ENCODE measurements at places on chromosomes 7 and 10. TPM values are rescaled to one million over a fixed set of nuclear protein-coding genes. Genes with fewer than 3 reads are reported as not detected.

POU6F2 gene
- not detected for total RNA-seq

AGAP4 gene
- 16.7 TPM for total RNA-seq

GJC3 gene
- 0.18 TPM for total RNA-seq

UCN3 gene
- total RNA-seq: not detected

TSPAN13 gene
- total RNA-seq: 0.96 TPM

CH25H gene
- not detected for total RNA-seq

ACTL6B gene
- total RNA-seq: not detected

- H3K4me3 ChIP-seq: no peak overlapping the region
- H3K27me3 ChIP-seq: peaks cover 22% of the 10 kb centered on the region
- no peaks in the 10 kb centered on the region for H3K36me3 ChIP-seq
- peaks cover 7% of the 10 kb centered on the region for H3K4me1 ChIP-seq
- DNase-seq: no peak
These were observed 63.4 kb downstream of the KIAA1549 start for GRCh38 chr7:138917771-138918170.

GRCh38 chr7:53398566-53398965 lies 363.1 kb downstream of the POM121L12 start:
- DNase-seq: no peak
- no peak overlapping the region for H3K27ac ChIP-seq
- no peaks in the 10 kb centered on the region for H3K27me3 ChIP-seq
- H3K4me1 ChIP-seq: no peaks in the 10 kb centered on the region
- no peak overlapping the region for H3K4me3 ChIP-seq
- no peaks in the 10 kb centered on the region for H3K36me3 ChIP-seq

DNA sequence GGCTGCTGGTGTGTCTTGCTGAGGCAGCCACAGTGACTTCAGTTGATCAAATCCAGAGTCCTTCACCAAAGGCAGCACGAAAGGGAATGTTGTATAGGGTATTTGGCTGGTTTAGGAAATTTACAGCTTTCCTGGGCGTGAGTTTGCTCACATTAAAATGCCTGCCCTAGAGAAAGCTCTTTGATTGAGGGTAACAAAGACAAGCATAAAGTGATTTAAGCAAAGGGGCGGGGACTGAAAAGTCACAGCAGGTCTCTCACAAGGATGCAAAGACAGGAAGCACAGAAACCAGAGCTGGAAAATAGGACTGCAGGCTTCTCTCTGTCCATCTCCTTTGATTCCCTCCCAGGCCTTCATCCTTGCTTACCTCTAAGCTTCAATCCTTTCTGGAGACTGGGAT lies 139.2 kb downstream of the ELMO1 start:
- no peaks in the 10 kb centered on the region for H3K27me3 ChIP-seq
- peaks cover 55% of the 10 kb centered on the region for H3K4me1 ChIP-seq
- DNase-seq: no peak
- H3K36me3 ChIP-seq: peaks cover 71% of the 10 kb centered on the region

DNA sequence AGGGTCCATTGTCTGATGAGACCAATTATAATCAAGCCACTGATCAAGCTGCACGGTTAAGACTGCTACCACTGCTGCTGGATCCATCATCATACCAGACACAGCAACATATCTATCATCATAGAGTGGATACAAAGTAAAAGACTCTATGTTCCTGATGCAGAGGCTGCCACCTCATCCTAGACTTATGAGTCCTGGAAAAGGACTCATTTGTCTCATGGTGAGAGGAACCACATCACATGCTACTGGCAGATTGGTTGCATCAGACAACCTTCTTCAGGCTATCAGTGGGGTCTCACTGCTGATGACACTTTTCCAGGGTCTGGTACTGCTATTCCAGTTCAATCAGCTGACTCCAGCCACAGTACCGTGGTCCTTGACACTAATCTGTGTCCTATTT lies 79.0 kb downstream of the ABI1 start:
- peaks cover 71% of the 10 kb centered on the region for H3K4me1 ChIP-seq
- H3K27me3 ChIP-seq: no peaks in the 10 kb centered on the region
- peaks cover 11% of the 10 kb centered on the region for H3K36me3 ChIP-seq
- H3K27ac ChIP-seq: peak overlapping the region; percentile 33

DNA sequence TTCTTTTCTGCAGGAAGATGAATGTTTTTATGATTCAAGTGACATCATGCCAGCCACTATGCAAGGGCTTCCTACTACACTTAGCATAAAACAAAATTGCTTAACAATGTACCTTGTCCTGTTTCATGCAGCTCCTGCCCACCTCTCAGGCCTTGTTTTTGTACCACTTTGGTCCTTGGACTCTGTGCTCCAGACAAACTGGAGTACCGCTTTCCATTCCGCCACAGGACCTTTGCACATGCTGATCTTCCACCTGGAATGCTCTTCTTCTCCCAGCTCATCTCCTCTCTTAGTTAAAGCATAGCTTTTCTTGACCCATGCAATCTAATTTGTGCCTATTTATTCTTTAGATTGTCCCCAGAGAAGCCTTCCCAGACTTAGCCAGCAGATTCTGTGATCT lies 77.5 kb upstream of the STK17A start:
- no peak overlapping the region for H3K27ac ChIP-seq
- no peak for DNase-seq
- H3K36me3 ChIP-seq: no peaks in the 10 kb centered on the region
- peaks cover 6% of the 10 kb centered on the region for H3K27me3 ChIP-seq
- no peaks in the 10 kb centered on the region for H3K4me1 ChIP-seq

DNA sequence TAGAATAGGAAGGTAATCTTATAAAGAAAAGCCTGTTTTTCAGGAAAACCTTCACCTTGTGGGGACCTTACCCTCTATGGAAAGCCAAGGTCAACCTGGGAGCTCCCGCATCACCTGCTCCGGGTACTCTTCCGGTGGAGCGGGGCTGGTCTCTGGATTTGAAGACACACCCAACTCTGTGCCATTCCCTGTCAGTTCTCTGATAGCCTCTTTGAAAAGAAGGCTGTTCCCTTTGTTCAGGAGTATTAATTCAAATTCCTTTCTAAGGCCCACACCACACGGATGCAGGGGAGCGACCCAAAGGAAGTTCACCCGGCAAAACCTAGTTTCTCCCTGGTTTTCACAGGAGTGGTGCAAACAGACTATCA lies 10.7 kb downstream of the CTBP2 start:
- H3K36me3 ChIP-seq: no peaks in the 10 kb centered on the region
- peaks cover 35% of the 10 kb centered on the region for H3K27me3 ChIP-seq
- H3K4me1 ChIP-seq: no peaks in the 10 kb centered on the region
- no peak overlapping the region for H3K27ac ChIP-seq

GRCh38 chr7:50589364-50589763 lies 24.2 kb upstream of the DDC start:
- peaks cover 5% of the 10 kb centered on the region for H3K27me3 ChIP-seq
- no peak overlapping the region for H3K4me3 ChIP-seq
- H3K4me1 ChIP-seq: peaks cover 6% of the 10 kb centered on the region
- peaks cover 1% of the 10 kb centered on the region for H3K36me3 ChIP-seq

GRCh38 chr10:101896225-101896877 lies 52.8 kb upstream of the KCNIP2 start:
- H3K4me3 ChIP-seq: no peak overlapping the region
- H3K4me1 ChIP-seq: no peaks in the 10 kb centered on the region
- peaks cover 1% of the 10 kb centered on the region for H3K36me3 ChIP-seq
- no peaks in the 10 kb centered on the region for H3K27me3 ChIP-seq
- DNase-seq: no peak

DNA sequence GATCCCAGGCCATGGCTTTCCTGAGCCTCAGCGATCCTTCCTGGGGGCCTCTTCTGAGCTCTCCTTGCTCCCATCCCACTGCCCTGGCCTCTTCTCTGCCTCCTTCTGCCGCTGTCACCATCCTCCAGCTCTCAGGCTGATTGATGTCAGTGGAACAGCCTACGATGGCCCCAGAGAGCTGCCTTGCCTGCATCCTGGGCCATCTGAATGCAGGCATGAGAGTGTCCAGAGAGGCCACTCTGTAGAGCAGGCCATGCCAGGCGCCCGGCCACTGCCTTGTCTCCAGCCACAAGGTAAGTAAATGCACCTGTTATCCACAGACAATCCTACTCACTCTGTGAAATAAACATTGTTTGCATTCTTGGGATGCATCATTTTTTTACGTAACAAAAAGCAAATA lies 171.4 kb upstream of the PPP2R2D start:
- DNase-seq: no peak
- no peak overlapping the region for H3K27ac ChIP-seq
- H3K27me3 ChIP-seq: no peaks in the 10 kb centered on the region
- H3K36me3 ChIP-seq: no peaks in the 10 kb centered on the region
- H3K4me1 ChIP-seq: no peaks in the 10 kb centered on the region

GRCh38 chr7:82605247-82605864 lies 161.8 kb upstream of the CACNA2D1 start:
- no peaks in the 10 kb centered on the region for H3K4me1 ChIP-seq
- no peak overlapping the region for H3K4me3 ChIP-seq
- H3K27ac ChIP-seq: no peak overlapping the region
- DNase-seq: no peak
- H3K36me3 ChIP-seq: no peaks in the 10 kb centered on the region
- H3K27me3 ChIP-seq: no peaks in the 10 kb centered on the region

DNA sequence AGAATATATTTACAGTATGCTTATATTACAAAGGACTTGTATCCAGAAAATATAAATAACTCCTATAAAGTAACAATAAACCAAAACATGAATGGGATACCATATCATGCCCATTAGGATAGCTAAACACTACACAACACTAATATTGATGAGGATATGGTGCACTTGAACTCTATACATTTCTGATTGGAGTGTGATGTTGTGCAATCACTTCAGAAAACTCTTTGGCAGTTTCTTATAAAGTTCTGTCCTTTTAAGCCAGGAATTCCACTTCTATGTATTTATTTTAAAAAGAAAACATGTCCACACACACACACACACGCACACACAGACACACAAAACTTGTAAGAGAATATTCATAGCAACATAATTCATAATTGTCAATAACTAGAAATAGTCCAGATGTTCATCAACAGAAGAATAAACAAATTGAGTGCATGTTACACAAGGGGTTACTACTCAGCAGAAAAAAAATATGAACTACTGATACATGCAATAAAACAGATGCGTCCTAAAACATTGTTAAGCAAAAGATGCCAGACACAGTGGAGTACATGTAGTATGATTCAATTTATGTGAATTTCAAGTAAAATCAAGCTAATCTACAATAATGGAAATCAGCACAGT lies 416.0 kb downstream of the PLXDC2 start:
- H3K4me3 ChIP-seq: no peak overlapping the region
- no peak for DNase-seq
- H3K4me1 ChIP-seq: no peaks in the 10 kb centered on the region
- H3K27me3 ChIP-seq: no peaks in the 10 kb centered on the region

GRCh38 chr10:89870936-89871335 lies 169.5 kb downstream of the KIF20B start:
- peaks cover 7% of the 10 kb centered on the region for H3K27me3 ChIP-seq
- H3K4me1 ChIP-seq: no peaks in the 10 kb centered on the region
- H3K36me3 ChIP-seq: no peaks in the 10 kb centered on the region
- no peak overlapping the region for H3K4me3 ChIP-seq

DNA sequence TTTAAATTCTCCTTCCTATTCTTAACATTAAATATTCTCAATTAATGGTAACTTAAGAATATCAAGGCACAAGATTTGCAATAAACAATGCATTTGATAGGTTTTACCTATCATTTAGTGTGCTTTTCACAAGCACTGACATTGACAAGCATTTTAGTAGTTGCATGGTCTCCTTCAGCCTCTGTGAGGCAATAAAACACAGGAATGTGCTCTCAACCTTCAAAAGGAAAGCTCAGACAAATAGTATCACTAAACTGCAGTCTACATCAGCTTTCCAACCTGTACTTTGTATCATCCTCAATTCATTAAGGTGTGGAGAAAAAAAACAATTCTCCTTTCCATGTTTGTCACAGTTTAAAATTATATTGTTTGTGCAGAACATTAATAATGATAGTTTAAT lies 51.1 kb upstream of the TSPAN13 start:
- no peaks in the 10 kb centered on the region for H3K4me1 ChIP-seq
- H3K36me3 ChIP-seq: peaks cover 46% of the 10 kb centered on the region
- H3K27ac ChIP-seq: no peak overlapping the region
- DNase-seq: no peak

- no peak overlapping the region for H3K27ac ChIP-seq
- H3K4me1 ChIP-seq: peaks cover 11% of the 10 kb centered on the region
- H3K4me3 ChIP-seq: no peak overlapping the region
- DNase-seq: no peak
- no peaks in the 10 kb centered on the region for H3K27me3 ChIP-seq
- H3K36me3 ChIP-seq: peaks cover 7% of the 10 kb centered on the region
These were observed 142.1 kb downstream of the PHTF2 start for GRCh38 chr7:77940647-77941046.

DNA sequence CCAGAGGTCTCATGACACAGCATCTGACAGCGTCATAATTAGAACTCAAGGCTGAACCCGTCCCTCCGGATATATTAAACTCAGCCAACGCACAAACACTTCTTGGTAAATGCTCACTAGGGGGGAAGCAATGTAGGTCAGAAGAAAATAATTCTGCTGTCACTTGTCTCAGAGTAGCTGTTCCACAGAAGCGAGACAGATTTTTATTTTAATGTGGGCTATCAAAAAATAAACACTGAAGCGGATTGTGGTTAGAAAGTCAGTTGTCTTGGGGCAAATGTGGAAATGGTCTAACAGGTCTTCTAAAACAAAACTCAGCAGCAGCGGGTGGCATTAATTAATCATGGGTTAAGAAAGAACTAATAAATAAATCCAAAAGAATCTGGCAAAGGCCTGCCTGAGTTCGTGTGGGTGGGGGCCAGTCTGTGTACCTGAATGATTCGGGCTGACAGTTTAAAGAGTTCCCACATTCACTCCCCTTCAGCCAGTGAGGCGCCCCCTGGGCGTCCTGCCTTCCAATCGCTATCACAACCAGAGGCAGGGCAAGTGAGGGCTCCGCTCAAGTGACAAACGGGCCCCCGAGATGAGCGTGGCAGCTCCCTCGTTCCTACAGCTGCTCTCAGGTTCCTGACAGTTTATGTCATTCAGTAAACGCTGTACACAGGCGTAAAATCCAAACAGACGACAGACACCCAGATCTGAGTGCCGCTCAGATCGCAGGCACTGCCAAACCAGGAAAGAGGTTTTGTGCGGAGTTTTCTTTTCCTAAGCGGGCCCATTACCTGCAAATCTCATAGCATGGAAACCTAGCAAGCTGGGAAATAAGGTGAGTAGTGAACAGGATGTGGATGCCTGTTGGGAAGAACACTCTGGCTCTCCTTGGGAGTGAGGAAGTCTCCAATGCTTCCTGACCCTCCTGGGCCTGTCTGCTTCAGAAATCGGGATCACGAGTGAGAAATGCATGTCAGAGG lies 52.9 kb downstream of the NRAP start:
- H3K27ac ChIP-seq: no peak overlapping the region
- H3K36me3 ChIP-seq: no peaks in the 10 kb centered on the region
- no peak for DNase-seq

DNA sequence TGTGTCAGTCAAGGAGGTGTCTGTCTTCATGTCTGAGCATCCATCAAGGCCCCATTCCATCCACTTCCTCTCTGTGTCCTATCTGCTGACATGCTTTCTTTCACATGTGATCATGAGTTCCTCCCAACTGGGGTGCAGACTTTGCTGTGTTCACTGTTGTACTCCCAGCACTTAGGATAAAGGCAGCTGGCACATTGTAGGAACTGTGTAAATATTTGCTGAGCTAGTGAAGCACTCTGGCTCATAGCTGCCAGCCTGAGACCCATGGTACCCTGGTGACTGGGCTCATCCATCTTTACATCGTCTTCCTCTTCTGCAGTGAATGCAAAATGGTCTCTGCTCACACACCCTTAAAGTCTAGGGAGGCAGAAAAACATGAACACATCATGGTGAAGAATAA lies 242.2 kb upstream of the IGFBP3 start:
- H3K4me3 ChIP-seq: no peak overlapping the region
- no peak for DNase-seq
- no peaks in the 10 kb centered on the region for H3K27me3 ChIP-seq
- no peak overlapping the region for H3K27ac ChIP-seq
- no peaks in the 10 kb centered on the region for H3K4me1 ChIP-seq

Measured in activated T-helper 1 cell treated with anti-CD3 and anti-CD28 coated beads, Interleukin-12 subunit alpha, Interleukin-12 subunit beta, Interleukin-2, Interleukin-4 antibody, amounts not matched to agents 30 ng/mL and 10 ng/mL and 1 ng/mL, durations not matched to agents 14 hours and 24 hours and 36 hours (primary cell).